ENCODE measurements at places on chromosomes 3 and 15.

GRCh38 chr3:162130582-162130981, 634.0 kb downstream of the OTOL1 start:
- no peak for DNase-seq

- DNase-seq, result no peak
Measured at GRCh38 chr3:171526869-171527268, 66.7 kb upstream of the TNIK start.

GRCh38 chr15:91338766-91339165, 238.7 kb downstream of the SV2B start:
- no peak for DNase-seq

GRCh38 chr3:66453651-66454463, 47.0 kb downstream of the LRIG1 start:
- no peak for DNase-seq

DNA sequence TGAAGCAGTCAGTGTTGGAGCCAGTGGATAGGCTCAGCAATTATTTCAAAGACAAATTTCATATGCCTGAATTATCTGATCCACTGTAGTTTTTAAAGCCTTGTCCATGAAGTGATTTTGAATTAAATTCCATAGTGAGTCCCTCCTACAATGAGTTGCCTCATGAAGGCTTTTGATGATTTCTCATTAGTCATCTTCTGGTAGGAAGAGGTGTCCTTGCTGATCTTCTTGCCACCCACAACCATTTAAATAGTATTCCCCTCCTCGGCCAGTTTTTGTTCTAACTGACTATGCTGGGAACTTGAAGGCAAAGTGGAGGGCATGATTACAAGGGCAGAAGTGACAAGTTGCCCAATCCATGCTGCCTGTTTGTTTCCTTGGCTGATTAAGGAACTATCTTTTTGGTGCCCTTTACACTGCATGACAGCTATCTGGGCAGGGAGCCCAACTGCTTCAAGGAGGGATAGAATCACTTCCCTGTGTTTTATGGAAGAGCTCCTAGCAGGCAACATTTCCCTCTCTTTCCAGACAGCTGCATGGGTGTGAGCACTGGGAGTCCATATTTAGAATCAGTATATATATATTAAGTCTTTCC, 617.5 kb downstream of the ZPLD1 start:
- DNase-seq, result no peak

DNA sequence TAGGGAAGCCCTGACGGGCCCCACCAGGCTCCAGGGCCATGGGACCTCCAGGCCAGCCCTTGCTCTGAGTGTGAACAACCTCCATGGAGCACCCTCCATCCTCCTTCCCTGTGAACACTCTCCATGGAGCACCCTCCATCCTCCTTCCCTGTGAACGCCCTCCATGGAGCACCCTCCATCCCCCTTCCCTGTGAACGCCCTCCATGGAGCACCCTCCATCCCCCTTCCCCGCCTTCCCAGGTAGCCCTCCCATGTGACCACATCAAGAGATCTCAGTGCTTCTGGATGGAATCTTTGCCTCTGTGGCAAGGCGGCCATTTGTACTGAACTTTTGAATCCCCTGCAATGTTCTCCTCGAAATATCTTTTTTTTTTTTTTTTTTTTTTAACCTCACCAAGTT, 66.5 kb downstream of the CHSY1 start:
- no peak for DNase-seq

- no peak for DNase-seq
Measured at GRCh38 chr3:50567011-50567385, 549 bp downstream of the C3orf18 start.

DNA sequence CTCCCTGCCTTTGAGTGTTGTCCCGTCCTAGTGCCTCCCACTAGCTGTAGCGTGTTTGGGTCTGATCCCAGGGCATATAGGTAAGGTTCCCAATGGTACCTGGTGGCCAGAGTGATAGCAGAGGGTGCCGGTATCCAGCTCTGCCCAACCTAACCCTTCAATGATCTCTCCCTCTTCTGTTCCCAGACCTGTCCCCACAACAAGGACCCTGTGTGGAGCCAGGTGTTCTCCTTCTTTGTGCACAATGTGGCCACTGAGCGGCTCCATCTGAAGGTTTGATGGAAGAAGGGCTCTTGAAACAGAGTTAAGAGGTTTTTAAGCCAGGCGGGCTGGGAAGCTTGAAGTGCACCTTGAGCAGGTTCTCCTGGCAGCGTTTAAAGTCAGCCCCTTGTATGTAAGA, 35.5 kb downstream of the ESYT3 start:
- DNase-seq, result no peak

DNA sequence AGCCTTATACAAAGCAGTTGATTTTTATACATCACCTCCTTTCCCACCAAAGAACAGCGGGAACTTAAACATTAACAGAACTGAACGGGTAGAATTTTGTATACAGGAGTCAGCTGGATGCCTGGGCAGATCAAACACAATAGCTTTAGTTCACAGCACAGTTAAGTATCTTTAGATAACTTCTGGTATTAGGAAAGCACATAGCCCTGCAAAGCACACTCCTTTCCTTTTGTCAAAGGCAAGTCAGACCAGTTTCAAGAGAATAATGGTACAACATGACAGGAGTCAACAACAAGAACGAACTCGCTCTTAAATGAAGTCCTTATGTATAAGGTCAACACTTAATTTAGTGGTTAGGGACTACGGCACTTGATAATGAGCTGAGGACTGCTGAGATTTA, 26.3 kb downstream of the ABCC5 start:
- DNase-seq, result no peak

- DNase-seq, result no peak
Measured at GRCh38 chr3:146139586-146140110, 21.3 kb downstream of the PLOD2 start.

GRCh38 chr15:69299943-69300588, 1.4 kb downstream of the PAQR5 start:
- no peak for DNase-seq

DNA sequence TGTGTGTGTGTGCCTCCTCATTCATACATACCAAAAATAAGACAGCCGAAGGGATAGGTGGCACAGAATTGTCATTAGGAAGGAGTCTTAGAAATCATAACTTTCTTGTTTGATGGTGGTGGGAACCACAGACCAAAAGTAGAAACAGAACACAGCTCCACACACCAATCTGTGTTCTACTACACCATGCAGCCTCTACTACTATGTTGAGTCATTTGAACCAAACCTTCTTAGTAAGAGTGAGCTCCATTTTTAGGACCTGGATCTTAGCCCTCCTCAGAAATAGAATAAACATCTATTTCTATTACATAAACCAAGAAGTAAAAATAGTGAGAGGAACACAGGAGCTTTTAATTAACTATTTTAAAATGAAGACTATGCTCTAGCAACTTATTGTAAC, 27.9 kb upstream of the PLCH1 start:
- no peak for DNase-seq

DNA sequence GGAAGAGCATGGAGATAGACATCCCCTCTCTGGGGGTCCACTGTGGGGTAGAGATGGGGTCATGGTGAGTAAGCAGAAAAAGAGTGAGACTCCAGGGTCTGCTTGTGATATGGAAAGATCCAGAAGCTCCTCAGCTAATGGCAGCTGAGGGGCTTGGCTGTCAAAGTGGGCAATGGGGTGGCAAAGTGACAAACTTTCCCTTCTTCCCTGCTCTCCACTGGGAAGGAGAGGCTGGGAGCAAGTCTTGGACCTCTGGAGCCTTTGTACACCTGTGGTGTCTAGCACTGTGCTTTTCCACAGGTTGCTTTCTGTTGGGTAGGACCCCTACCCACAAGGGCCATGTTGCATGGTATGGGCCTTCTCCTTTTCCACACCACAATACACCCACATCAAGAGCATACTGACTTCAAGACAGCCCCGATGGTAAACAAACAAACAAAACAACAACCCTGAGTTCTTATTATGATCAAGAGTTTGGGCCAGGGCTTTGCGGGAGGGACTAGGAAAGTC, 3.5 kb downstream of the ITGA11 start:
- no peak for DNase-seq

GRCh38 chr3:24373198-24373959, 121.3 kb downstream of the THRB start:
- DNase-seq, result no peak

- no peak for DNase-seq
Measured at GRCh38 chr15:77985931-77986480, 91.5 kb downstream of the TBC1D2B start.

GRCh38 chr3:172449466-172450149, 1.4 kb upstream of the GHSR start:
- peak; percentile 46 for DNase-seq

GRCh38 chr3:29156086-29156715, 124.7 kb upstream of the RBMS3 start:
- DNase-seq, result no peak

GRCh38 chr3:10688548-10689172, 127.4 kb upstream of the SLC6A11 start:
- DNase-seq, result no peak

DNA sequence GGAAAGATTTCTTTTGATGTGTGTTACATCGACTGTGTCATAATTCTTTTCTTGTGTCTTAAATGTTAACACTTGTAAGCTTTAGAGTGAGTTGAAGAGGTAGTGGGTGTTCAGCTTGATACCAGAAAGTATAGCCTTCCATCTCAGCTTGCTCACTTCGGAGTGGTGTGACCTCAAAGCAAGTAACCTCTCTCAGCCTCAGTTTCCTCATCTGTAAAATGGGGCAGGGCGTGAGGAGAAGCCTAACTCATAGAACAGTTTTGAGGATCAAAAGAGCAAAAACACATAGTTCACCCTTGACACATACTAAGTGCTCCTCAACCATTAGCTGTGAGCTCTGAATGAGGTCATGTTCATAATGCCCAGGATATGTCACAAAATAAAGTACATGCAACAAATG, 434.8 kb upstream of the PROK2 start:
- DNase-seq, result no peak
